Gastrocnemius medialis (tissue), 4 donors: ENCODE measurements at places on chromosomes 13 and 19. TPM values are rescaled to one million over a fixed set of nuclear protein-coding genes. Genes with fewer than 3 reads are reported as not detected.

DNA sequence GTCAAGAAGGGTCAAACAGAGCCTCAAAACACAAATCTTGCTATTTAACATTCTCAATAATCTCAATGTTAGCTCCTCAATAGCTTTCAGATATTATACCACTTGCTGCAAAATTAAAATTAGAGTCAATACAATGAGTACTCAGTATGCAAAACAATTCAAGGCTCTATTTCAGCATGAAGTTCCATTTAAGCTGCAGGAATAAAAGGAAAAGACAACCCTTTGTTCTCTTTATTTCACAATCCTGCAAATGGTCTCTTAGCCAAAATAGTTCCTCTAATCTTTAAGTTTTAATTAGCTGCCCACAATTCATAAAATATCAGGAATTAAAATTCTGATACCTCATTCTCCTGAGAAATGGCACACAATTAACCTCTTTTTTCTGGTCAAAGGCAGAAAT lies 40.5 kb upstream of the DCT start:
- DNase-seq: no peak
- no peaks in the 10 kb centered on the region for H3K36me3 ChIP-seq
- no peaks in the 10 kb centered on the region for H3K27me3 ChIP-seq
- H3K4me3 ChIP-seq: no peak overlapping the region

DNA sequence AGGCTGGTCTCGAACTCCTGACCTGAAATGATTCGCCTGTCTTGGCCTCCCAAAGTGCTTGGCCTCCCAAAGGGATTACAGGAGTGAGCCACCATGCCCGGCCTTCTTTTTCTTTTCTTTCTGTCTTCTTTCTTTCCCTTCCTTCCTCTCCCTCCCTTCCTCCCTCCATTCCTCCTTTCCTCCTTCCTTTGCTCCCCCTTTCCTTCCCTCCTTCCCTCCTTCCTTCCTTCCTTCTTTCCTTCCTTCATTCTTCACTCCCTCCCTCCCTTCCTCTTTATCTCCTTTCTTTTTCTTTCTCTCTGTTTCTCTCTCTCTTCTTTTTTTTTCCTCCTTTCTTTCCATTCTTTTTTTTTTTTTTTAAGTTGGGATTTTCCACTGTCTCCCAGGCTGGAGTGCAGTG lies 12.1 kb downstream of the C3 start:
- H3K27ac ChIP-seq: no peak overlapping the region
- DNase-seq: no peak
- H3K4me1 ChIP-seq: no peaks in the 10 kb centered on the region
- H3K27me3 ChIP-seq: peaks cover 6% of the 10 kb centered on the region

Gene NKPD1
- not detected for total RNA-seq

Gene GRIK5
- total RNA-seq: not detected

Gene LIN7B
- 35.0 TPM for total RNA-seq
